Effector CD8-positive, alpha-beta T cell (primary cell): ENCODE measurements at places on chromosomes 13 and 19.

GRCh38 chr13:90118467-90119071 is 1228.9 kb upstream of the MIR17HG start:
- DNase-seq, result no peak

DNA sequence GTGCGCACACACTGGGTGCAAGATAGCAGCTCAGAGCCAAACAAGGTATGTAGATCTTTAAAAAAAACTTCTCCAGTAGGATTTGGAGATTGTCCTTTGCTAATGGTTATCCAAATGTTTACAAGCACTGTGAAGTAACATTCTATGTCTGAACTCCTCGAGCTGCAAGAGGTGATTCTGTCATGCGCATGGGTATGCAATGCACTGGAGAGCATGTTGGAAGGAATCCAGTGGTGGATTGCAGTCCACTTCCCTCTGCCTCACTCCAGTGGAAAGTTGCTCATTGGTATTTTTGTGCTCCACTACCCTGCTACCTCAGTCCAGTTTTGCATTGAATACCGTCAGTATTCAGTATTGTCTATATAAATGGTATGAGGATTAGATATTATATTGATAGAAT is 132.1 kb downstream of the ATP8A2 start:
- no peak for DNase-seq

- DNase-seq, result peak; percentile 1
Measured at GRCh38 chr19:17681505-17682125, 6.5 kb downstream of the UNC13A start.

DNA sequence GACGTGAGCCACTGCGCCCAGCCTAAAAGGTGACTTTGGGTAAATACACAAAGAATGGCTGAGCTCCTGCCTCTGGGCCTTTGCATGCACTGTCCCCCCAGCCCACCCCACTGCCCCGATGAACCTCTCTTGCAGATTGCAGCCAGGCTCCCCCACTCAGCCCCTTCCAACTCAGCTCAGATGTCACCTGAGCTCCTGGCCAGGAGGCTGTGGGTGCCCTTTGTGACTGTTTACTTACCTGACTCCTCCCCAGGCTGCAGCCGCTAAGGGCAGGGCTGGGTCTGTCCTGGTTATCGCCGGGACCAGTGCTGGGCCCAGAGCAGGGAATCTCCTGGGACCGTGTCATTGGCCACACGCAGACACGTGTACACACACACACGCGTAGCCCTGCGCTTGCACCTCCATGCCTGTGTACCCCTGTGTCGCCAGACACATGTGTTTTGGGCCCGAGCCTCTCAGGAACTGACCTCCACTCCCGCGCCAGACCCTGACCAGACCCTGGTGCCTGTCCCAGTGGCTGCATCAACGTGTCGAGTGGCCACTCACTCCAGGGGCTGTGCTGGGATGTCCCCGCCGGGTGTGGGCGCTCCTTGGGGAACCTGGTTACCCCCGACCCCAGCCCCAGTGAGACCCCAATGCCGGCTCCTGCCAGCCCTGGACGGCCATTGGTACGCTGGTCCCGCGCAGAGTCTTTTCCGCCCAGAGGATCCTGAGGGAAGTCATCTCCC is 18.7 kb downstream of the EFNA2 start:
- DNase-seq, result no peak

GRCh38 chr13:99386911-99387788 is 80.0 kb upstream of the GPR183 start:
- peak; percentile 75 for DNase-seq

DNA sequence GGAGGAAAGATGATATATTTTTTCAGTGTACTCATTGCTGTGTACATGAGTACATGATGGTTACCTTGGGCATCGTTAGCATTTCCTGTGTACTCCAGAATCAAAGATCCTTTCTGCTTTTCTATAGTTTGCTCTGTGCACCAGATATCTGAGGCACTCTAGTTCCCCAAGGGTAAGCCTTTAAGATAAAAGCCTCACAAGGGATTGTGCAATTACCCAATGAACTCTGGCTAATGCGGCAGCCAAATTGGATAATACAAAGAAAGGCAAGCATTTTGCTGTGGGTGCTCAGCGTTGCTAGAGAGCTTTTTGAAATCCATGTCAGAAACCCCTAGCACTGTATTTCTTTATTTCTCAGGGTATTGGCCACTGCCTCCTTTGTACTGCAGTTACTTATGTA is 2.9 kb downstream of the CYSLTR2 start:
- DNase-seq, result no peak

DNA sequence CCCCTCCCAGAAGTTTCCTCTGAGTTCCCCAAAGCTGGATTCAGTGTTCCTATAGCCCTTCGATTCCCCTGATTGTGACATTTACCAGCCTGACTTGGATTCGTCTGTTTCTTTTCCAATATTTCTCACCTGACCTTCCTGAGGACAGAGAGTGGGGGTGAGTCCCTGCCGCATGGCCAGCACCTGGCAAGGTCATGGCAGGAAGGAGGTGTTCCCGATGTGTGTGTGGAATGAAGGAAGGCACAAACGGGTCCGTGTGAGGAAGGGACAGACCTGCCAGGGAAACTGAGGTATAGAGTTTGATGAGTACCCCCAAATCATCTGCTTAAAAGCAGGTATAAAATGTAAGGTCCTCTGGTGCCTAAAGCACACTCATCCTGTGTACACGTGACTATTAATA is 3.3 kb downstream of the COL4A1 start:
- DNase-seq, result no peak

GRCh38 chr13:29458419-29458818 is 137.1 kb downstream of the SLC7A1 start:
- no peak for DNase-seq

GRCh38 chr19:47095476-47096099 is 18.0 kb downstream of the ZC3H4 start:
- no peak for DNase-seq

GRCh38 chr13:20045950-20046548 is 87.5 kb downstream of the ZMYM2 start:
- no peak for DNase-seq

DNA sequence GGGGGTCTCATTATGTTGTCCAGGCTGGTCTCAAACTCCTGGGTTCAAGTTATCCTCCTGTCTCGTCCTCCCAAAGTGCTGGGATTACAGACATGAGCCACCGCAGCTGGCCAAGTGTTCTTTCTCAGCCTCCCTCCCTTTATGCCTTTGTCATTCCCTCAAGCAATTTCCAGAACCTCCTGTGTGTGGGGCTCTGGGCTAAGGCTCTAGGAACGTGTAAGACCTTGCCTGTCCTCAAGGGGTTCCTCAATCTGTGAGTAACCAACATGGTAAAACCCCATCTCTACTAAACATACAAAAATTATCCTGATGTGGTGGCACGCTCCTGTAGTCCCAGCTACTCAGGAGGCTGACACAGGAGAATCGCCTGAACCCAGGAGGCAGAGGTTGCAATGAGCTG is 15.5 kb upstream of the SPACA4 start:
- no peak for DNase-seq

GRCh38 chr13:64540468-64540867 is 2689.7 kb downstream of the PCDH9 start:
- DNase-seq, result no peak

DNA sequence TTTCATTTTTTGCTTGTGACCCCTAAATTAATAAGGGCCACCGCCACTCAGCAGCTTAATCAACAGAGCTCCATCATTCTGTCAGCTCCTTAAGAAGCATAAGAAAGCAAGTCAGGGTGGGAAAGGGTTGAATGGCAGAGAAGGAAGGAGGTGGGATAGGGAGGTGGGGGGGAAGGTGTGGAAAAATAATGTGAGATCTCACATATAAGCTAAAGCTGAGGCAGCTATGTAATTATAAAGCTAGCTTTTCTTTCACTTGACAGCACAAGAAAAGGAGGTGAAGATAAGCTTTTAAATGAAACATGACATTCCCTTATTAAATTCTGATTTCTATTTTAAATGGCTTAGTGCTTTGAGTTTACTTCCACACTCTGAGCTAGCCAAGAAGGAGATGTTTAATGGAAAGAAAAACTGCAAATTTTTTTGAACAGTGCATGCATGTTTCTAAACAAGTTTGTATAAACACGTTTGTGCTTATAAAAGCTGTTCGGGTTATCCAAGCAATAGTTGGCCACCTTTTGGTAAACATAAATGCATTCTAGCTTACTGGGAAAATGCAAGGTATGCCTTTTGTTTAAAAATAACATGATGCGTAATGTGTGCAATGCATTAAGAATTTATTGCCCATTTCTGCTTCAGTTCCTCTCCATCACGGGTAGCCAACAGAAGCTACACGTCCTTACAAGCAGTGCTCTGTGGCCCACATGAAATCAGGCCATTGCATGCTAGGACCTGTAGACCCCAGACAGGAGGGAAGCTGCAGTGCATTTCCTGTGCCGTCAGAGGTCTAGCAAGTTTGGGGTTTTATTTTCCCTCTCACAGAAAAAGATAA is 96.2 kb downstream of the LHFPL6 start:
- DNase-seq, result no peak

GRCh38 chr13:38166116-38166515 is 183.5 kb upstream of the UFM1 start:
- DNase-seq, result no peak
